ENCODE measurements at places on chromosomes 1 and 21. TPM values are rescaled to one million over a fixed set of nuclear protein-coding genes. Genes with fewer than 3 reads are reported as not detected.

GRCh38 chr1:69090170-69090569 lies 477.6 kb upstream of the LRRC7 start:
- H3K27me3 ChIP-seq = no peaks in the 10 kb centered on the region
- no peak overlapping the region for H3K27ac ChIP-seq
- H3K36me3 ChIP-seq = no peaks in the 10 kb centered on the region
- no peak for DNase-seq
- no peak overlapping the region for H3K4me3 ChIP-seq

DNA sequence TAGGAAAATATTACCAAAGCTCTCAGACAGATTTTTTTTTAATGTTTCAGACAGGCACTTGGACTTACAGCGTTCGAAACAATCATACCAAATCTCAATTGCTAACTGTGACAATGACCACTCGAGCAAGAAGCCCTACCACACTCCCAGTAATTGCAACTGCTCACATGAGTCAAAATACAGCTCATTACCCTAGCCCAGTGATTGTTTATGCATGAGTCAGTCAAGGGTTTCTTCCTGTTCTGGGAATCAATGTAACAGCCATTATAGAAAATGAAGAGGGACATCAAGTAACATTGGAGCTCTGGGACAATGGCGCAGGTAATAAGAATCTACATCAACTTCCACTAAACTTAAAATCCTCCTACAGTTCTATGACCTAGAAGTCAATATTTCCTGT lies 56.1 kb upstream of the SH3GLB1 start:
- no peaks in the 10 kb centered on the region for H3K27me3 ChIP-seq
- H3K4me1 ChIP-seq = no peaks in the 10 kb centered on the region
- DNase-seq = no peak
- no peak overlapping the region for H3K4me3 ChIP-seq

DNA sequence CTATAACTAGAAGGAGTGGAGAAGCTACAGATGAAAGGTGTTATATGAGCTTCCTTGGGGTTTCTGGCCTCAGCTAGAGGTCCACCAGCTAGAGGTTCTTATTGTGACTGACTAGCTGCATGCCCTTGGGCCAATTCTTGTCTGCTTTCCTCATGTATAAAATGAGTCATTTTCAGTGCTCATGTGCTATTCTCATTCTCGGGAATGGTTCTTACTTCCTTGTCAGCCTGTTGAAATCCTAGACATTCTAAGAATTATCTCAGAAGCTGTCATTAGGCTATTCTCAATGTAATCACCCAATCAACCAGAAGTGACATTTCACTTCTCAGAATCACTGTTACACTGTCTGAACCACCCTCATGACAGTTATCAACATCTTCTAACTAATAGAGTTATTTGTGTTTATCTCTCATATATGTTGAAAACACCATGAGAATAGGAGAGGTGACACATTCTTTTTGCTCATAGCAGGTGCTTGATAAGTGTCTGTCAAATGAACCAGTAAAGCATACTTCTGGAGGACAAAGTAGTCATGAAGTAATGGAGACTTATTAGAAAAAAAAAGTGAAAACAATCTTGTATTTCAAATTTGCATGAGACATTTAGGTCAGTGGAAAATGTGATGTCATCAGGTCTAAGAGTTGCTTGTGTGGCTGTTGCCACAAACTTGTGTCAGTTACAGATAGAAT lies 122.8 kb upstream of the IVNS1ABP start:
- no peak for DNase-seq
- no peaks in the 10 kb centered on the region for H3K27me3 ChIP-seq
- no peak overlapping the region for H3K4me3 ChIP-seq
- H3K27ac ChIP-seq = no peak overlapping the region

DNA sequence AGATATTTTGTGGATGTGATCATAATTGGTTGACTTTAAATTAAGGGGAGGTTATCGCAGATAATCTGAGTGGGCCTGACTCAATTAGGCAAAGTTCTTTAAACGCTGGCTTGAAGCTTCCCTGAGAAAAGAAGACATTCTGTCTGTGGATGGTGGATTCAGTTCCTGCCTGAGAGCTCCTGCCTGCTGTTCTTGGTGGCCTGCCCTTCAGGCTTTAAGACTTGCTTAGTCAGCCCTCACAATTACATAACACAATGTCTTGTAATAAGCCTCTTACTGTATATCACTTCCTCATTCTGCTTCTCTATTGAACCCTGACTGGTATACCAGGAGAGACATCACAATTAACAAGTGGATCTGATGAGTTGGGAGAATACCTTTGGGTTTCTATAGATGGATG lies 50.2 kb downstream of the KCNJ6 start:
- H3K27me3 ChIP-seq = no peaks in the 10 kb centered on the region
- H3K4me1 ChIP-seq = no peaks in the 10 kb centered on the region
- H3K4me3 ChIP-seq = no peak overlapping the region
- no peak for DNase-seq
- no peak overlapping the region for H3K27ac ChIP-seq

DNA sequence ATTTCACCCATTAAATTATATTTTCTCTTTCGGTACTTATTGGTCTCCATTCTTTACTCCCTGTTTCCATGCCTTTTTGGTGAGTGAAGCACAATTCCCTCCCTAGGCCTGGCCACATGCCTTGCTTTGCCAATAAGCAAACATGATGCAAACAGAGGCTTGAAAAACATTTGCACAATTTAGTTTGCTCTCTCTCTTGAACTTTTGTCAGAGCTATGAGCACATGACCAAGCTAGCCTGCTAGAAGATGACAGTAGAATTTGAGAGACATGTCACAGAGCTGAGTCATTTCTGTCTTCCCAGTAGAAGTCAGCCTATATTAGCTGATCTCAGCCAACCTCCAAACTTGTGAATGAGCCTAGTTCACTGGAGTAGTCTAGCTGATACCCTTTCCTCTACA lies 24.6 kb downstream of the ANGPTL3 start:
- no peaks in the 10 kb centered on the region for H3K36me3 ChIP-seq
- no peaks in the 10 kb centered on the region for H3K4me1 ChIP-seq
- no peak overlapping the region for H3K27ac ChIP-seq
- H3K4me3 ChIP-seq = no peak overlapping the region
- no peaks in the 10 kb centered on the region for H3K27me3 ChIP-seq

Gene CELA2A
- not detected for total RNA-seq

All from heart left ventricle (tissue), 16 donors.